ENCODE measurements at places on chromosomes 3 and 15. TPM values are rescaled to one million over a fixed set of nuclear protein-coding genes. Genes with fewer than 3 reads are reported as not detected.

- no peaks in the 10 kb centered on the region for H3K4me1 ChIP-seq
- no peak for DNase-seq
- no peak overlapping the region for H3K27ac ChIP-seq
- no peaks in the 10 kb centered on the region for H3K27me3 ChIP-seq
- H3K4me3 ChIP-seq, result no peak overlapping the region
These were observed 14.5 kb downstream of the HIGD2B start for GRCh38 chr15:72671525-72671924.

GRCh38 chr15:55799291-55800212 is 56.6 kb upstream of the PRTG start:
- H3K4me1 ChIP-seq, result no peaks in the 10 kb centered on the region
- DNase-seq, result no peak
- no peaks in the 10 kb centered on the region for H3K36me3 ChIP-seq
- H3K27ac ChIP-seq, result no peak overlapping the region

The IGF1R gene
- 10.9 TPM for total RNA-seq

DNA sequence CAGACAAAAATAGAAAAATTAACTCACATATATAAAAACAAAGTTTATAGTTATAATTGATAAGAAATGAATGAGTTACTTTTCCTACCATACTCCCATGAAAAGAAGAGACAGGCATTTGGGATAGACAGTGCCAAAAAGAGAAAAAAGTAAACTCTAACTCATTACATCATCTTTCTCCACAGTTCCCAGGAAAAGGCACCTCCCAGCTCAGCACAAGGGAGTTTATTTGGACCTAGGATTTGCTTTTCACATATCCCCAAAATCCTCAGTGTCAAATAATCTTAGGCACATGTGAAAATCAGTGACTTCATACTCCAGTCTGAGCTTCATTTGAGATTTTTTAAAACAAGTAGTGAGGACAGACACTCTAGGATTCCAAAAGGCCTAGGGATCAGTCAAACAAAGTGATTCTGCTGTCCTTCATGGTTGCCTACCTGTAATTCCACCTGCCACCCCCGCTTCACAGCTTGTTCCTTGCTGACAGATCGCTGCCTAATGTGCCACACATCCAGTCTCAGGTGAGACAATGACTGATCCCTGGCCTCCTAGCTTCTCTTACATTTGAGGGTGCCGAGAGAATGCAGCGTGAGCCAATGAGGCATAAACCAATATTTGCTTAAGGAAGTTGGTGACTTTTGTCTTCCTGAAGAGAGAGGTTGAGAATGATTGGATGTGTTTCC is 573.7 kb downstream of the TBL1XR1 start:
- no peak for DNase-seq
- H3K4me1 ChIP-seq, result no peaks in the 10 kb centered on the region
- no peak overlapping the region for H3K27ac ChIP-seq
- H3K27me3 ChIP-seq, result no peaks in the 10 kb centered on the region
- no peak overlapping the region for H3K4me3 ChIP-seq
- H3K36me3 ChIP-seq, result no peaks in the 10 kb centered on the region

The ACKR2 gene
- 0.20 TPM for total RNA-seq

GRCh38 chr15:82060817-82061216 is 15.0 kb upstream of the MEX3B start:
- no peaks in the 10 kb centered on the region for H3K36me3 ChIP-seq
- H3K4me3 ChIP-seq, result no peak overlapping the region
- H3K27me3 ChIP-seq, result peaks cover under 1% of the 10 kb centered on the region
- H3K27ac ChIP-seq, result no peak overlapping the region
- no peak for DNase-seq
- H3K4me1 ChIP-seq, result no peaks in the 10 kb centered on the region

DNA sequence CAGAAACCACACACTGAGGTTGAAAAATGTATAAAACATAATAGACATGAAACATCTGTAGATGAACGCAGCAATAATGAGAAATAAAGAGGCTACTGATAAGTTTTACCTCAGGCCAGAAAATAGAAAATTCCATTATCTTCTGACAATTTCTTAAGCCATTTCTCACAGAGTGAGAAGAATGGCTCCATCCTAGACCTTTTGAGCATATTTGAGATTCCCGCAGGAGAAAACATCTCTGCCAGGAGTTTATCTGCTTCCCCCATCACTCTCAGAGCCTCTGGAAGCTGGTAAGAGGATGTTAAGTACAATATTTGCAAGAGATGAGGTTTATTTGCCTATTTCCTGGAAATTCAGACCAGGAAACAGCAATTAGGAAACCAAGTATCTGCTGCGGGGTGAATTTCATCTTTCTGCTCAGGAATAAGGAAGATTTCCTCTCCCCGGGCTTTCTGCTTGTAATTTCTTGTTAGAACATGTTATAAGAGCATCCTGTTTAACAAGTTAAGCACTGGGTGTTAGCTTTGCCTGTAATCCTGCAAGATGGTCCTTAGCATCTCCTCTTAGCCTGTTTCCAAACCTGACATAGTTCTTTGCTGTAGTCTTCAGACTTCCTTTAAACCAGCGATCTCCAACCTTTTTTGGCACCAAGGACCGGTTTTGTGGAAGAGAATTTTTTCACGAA is 54.8 kb downstream of the ATP13A4 start:
- no peaks in the 10 kb centered on the region for H3K36me3 ChIP-seq
- H3K4me3 ChIP-seq, result no peak overlapping the region
- H3K27me3 ChIP-seq, result no peaks in the 10 kb centered on the region
- DNase-seq, result no peak
- no peaks in the 10 kb centered on the region for H3K4me1 ChIP-seq
- no peak overlapping the region for H3K27ac ChIP-seq
